ENCODE measurements at places on chromosomes 2 and 18. TPM values are rescaled to one million over a fixed set of nuclear protein-coding genes. Genes with fewer than 3 reads are reported as not detected.
A peak's percentile ranks its signal among the peaks of the same experiment; 100 is the strongest.

Gene IGFBP5
- total RNA-seq = 99.5 TPM

Gene ADRA2B
- total RNA-seq = 4.9 TPM

Gene DSG1
- not detected for total RNA-seq

GRCh38 chr18:55064760-55065159, 105.5 kb upstream of the CCDC68 start:
- no peaks in the 10 kb centered on the region for H3K36me3 ChIP-seq
- H3K4me3 ChIP-seq = no peak overlapping the region
- H3K27ac ChIP-seq = no peak overlapping the region
- H3K27me3 ChIP-seq = no peaks in the 10 kb centered on the region

GRCh38 chr2:179265082-179265510, 464 bp upstream of the SESTD1 start:
- peak overlapping the region; percentile 79 for H3K27ac ChIP-seq
- H3K4me1 ChIP-seq = peaks cover 22% of the 10 kb centered on the region
- no peak for DNase-seq
- no peaks in the 10 kb centered on the region for H3K36me3 ChIP-seq
- peak overlapping the region; percentile 94 for H3K4me3 ChIP-seq

GRCh38 chr18:44388329-44388728, 292.4 kb upstream of the SETBP1 start:
- H3K36me3 ChIP-seq = no peaks in the 10 kb centered on the region
- no peak overlapping the region for H3K4me3 ChIP-seq
- H3K27me3 ChIP-seq = no peaks in the 10 kb centered on the region

GRCh38 chr2:55025627-55026026, 24.6 kb downstream of the RTN4 start:
- H3K36me3 ChIP-seq = no peaks in the 10 kb centered on the region
- peaks cover 18% of the 10 kb centered on the region for H3K4me1 ChIP-seq
- no peaks in the 10 kb centered on the region for H3K27me3 ChIP-seq
- H3K4me3 ChIP-seq = no peak overlapping the region

Data from gastrocnemius medialis (tissue), 4 donors.